ENCODE measurements at places on chromosomes 1 and 21. TPM values are rescaled to one million over a fixed set of nuclear protein-coding genes. Genes with fewer than 3 reads are reported as not detected.

SGIP1 gene
- 2.2 TPM for total RNA-seq

GCSAML gene
- total RNA-seq: 16.4 TPM

FAM151A gene
- total RNA-seq: not detected

SEMA4A gene
- total RNA-seq: 15.1 TPM

OR2T35 gene
- not detected for total RNA-seq

ADORA3 gene
- total RNA-seq: 0.54 TPM

PFKFB2 gene
- total RNA-seq: 9.4 TPM

KRTAP7-1 gene
- total RNA-seq: not detected

RNU1-3 gene
- under 0.01 TPM for total RNA-seq

CTH gene
- 3.0 TPM for total RNA-seq

ACTN2 gene
- total RNA-seq: not detected
